ENCODE measurements at places on chromosomes 12 and 14. TPM values are rescaled to one million over a fixed set of nuclear protein-coding genes. Genes with fewer than 3 reads are reported as not detected.
A peak's percentile ranks its signal among the peaks of the same experiment; 100 is the strongest.

AMN gene
- total RNA-seq, result 0.99 TPM

DNA sequence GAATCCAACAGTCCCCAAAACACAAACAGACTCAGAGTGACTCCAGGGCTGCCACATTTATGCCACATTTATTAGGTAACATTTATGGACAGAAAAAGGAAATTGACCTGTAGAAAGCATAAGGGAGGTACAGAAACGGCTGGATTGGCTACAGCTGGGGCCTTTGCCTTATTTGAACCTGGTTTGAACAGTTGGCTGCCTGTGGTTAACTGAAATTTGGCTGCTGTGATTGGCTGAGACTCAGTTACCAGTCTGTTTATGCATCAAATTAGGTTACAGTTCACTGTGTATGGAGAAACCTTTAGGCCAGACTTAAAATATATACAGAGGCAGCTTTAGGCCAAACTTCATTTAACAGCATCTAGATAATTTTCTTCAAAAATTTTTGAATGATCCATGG, 27.8 kb upstream of the PCNX1 start:
- no peak for DNase-seq

TM9SF1 gene
- 25.3 TPM for total RNA-seq

DNA sequence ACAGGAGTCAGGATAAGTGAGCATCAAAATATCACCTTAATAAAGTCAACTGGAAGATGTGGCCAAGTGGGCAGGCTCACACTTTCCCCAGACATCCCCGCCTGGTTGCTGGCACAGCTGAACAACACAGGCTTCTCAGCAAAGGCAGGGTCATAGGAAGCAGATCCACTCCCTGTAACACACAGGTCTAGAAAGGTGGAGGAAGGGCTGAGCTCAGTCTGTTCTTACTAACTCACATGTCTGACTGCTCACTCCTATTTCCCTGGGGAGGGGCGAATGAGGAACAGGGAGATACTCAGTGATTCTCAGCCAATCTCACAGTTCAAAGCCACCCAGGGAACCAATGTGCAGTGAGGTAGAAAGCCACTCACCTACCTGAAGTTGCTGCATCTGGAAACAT, 45.0 kb upstream of the AMN1 start:
- no peak for DNase-seq

DNA sequence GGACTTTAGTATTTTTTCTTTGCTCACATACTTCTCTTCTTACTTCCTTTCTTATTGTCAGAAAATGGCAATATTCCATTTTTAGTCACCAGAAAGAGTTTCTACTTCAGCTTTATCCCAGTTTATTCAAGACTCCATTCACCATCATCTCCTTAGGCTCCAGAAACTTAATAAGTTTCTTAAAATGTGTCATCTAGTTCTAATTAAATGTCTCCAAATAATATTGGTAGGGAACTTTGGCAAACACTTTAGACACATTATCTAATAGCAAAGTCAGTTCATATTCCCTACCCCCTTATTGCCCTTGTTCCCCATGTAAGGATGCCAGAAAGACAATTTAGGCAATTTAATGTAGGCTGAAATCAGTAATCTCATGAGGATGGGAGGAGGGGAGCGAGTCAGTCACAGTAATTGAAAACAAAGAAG, 15.1 kb downstream of the EPYC start:
- DNase-seq, result no peak

PMCH gene
- not detected for total RNA-seq

GRCh38 chr12:106767206-106767605, 7.3 kb upstream of the RIC8B start:
- no peak for DNase-seq

STRAP gene
- 251 TPM for total RNA-seq

UNC119B gene
- total RNA-seq, result 51.9 TPM

FOS gene
- total RNA-seq, result 51.5 TPM

- DNase-seq, result no peak
Measured at GRCh38 chr14:89681086-89682018, 264.3 kb upstream of the FOXN3 start.

- DNase-seq, result no peak
Measured at GRCh38 chr14:28138341-28138740, 628.2 kb upstream of the FOXG1 start.

- DNase-seq, result no peak
Measured at GRCh38 chr12:102902093-102902492, 15.0 kb downstream of the PAH start.

DNA sequence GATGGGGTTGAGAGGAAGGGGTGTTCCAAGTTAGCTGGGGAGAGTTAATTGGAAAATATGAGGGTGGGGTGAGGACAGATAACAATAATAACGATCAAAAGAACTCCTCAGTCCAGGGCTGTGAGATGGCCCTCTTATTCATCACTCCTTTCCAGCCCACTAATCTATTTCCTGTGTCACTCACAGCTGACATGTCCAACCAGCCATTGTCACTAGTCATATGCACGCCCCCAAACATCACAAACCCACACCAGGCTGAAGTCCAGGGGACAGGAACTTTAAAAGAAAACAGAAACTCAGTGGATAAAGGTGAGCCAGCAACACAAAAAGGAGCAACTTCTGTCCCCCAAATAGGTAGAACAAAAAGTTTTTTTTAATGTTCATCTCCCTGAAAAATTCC, 911 bp downstream of the CALCOCO1 start:
- no peak for DNase-seq

OTX2 gene
- total RNA-seq, result 33.9 TPM

GRCh38 chr12:29534935-29535334, 37.4 kb upstream of the OVCH1 start:
- no peak for DNase-seq

SLC25A21 gene
- total RNA-seq, result 6.9 TPM

DNA sequence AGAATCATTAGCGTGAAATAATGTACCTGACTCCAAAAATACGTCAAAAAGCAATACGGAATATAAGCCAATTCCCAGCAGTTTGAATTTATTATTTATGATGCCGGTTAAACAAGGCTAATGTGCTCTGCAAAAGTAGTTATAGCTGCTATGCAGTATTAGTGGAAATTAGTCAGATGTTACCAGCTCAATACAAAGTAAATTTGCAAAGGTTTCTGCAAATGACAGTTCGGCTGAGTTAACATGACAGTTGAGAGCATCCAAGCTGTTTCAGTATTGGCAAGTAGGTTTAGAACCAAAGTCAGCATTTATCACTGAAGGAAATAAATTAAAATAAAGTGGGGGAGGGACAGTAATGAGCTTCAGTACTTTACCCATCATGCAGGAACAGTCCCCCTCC, 1665.8 kb upstream of the FLRT2 start:
- no peak for DNase-seq

- no peak for DNase-seq
Measured at GRCh38 chr14:106845286-106846087, 1319.1 kb downstream of the TMEM121 start.

TTC9 gene
- 29.5 TPM for total RNA-seq

GRCh38 chr12:30278401-30278800, 417.3 kb downstream of the IPO8 start:
- DNase-seq, result no peak

GRCh38 chr12:52601671-52602070, 408 bp upstream of the KRT72 start:
- DNase-seq, result peak; percentile 31

KIF26A gene
- 42.3 TPM for total RNA-seq

GRCh38 chr12:6020930-6021329, 75.9 kb upstream of the ANO2 start:
- DNase-seq, result no peak

DNA sequence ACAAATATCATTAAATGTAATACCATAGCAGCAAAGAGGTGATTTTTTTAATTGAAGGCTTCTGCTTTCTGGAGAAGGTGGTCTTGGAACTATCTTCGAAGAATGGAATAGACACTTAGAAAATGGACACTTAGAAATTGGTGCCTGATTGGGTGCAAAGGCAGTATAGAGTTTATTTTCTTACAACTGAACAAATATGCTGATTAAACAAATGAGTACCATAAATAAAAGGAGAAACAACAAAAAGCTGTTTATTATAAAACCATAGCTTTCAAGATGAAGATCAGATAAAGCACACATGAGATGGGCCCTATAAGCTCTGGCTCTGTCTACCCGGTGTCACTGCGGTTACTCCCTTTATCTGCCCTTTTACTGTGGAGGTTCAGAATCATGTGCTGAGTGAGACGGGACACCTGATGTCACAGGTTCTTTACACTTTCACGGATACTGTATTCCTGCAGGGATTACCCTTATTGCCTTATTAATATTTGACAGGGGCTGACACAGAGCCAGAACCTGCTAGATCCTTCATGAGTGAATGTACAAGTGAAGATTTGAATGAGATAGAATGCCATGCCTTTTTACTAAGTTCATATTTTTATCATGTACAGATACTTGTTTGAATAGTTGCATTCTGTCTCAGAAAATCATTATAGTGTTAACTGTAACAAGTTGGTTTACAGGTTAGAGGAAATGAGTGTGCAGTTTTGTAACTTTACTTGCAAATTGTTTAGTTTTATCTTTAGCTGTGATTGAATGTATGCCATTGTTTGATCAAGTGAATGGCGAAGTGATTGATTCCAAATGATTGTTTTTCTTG, 477.5 kb upstream of the RGS6 start:
- DNase-seq, result no peak

DNA sequence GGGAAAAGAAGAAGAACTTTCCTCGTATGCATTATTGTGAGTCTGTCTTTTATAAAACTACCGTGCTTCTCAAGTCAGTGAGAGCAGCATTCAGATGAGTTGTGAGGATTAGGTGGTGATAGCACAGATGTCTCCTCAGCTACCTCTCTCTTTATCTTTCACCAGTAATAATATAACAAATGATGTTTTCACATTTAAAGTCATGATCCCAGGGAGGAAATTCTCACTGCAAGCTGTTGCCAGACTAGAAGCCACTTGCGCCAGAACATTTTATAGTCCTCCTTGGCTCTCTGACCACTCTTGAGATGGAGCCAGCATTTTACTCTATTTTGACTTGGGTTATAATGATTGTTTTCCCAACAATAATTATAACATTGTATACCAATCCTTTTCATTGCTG, 443.1 kb downstream of the AEBP2 start:
- DNase-seq, result no peak

GRCh38 chr12:92502417-92503028, 200.3 kb upstream of the PLEKHG7 start:
- DNase-seq, result no peak

SLC17A8 gene
- 0.11 TPM for total RNA-seq

DNA sequence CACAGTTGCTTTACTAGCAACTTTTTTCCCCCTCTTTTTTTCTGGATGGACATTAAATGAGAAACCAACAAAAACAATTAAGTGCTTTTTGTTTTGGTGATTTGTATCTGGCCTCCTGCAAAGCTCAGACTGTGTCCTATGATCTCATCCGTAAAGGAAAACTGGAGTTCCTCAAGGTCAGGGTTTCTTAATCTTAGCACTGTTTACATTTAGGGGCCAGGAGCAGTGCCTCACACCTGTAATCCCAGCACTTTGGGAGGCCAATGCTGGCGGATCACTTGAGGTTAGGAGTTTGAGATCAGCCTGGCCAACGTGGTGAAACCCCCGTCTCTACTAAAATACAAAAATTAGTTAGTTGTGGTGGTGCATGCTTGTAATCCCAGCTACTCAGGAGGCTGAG, 28.0 kb downstream of the ENTPD5 start:
- no peak for DNase-seq

DDX47 gene
- 74.2 TPM for total RNA-seq

GRCh38 chr12:88625356-88625755, 45.1 kb upstream of the KITLG start:
- DNase-seq, result no peak

- DNase-seq, result no peak
Measured at GRCh38 chr14:93780813-93781400, 7.4 kb downstream of the PRIMA1 start.

MMP19 gene
- 2.6 TPM for total RNA-seq

DNA sequence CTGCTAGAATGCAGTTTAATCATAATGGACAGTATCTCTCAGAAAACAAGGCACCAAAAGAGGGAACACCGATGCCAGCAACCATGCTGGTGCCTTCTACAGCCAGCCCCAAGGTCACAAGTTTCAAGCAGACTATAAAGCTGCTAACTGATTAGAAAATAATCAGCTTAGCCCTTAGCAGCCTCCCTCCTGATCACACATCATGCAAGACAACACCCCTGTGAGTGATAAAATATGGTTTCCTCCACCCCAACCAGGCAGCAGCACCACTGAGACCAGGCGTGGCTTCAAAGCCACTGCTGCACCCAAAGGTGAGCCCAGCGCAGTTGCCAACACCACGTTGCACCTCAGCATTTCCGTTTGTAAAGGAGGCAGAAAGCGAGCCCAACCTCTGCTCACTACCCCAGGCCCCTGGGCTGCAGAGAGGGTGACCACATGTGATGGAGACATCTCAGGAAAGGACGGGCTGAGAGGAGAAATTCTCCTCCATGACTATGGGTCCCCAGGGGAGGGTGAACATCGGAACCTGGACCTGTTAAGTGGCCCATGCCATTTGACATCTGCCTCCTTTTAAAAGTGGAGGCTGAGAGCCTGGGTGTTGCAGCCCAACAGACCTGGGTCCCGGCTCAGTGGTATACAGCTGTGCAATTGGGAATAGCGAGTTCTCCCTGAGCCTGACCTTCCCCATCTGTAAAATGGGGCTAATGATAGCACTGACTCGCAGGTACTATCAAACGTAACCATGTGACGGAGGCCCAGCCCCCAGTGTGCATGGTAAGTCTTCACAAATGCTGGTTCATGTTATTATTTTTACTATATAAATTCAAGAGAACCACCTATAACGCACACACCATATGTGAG, 11.5 kb downstream of the ZFP36L1 start:
- DNase-seq, result no peak

MFAP5 gene
- 0.86 TPM for total RNA-seq

- peak; percentile 75 for DNase-seq
Measured at GRCh38 chr12:115983226-115983798, 294.2 kb downstream of the MED13L start.

DNA sequence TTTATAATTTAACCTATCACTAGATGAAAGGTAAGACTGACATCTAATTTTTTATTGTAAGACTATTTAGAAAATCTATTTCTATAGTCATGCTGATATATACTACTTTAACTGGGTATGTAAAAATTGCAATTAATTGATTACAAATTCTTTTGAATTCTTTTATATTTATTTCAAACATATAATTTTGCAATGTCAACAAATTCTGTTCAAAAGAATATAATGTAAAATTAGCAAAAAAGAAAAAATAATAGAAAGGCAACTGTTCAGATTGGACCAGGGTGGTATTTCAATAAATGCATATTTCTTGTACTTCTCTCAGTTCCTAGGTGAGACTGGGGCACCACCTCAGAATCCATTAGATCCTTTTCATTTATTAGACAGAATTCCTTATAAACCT, 1053.5 kb upstream of the FBXO33 start:
- no peak for DNase-seq

- no peak for DNase-seq
Measured at GRCh38 chr12:46439793-46440511, 67.4 kb upstream of the SLC38A2 start.

CDKN3 gene
- 48.3 TPM for total RNA-seq
